Renal cortical epithelial cell (primary cell): ENCODE measurements at places on chromosomes 5 and 9. TPM values are rescaled to one million over a fixed set of nuclear protein-coding genes. Genes with fewer than 3 reads are reported as not detected.

Gene HAPLN1
- total RNA-seq: not detected in 2 replicates

Gene SLC2A6
- total RNA-seq: 21.7 and 60.1 TPM in 2 replicates

GRCh38 chr5:33999978-34000377 lies 7.9 kb downstream of the AMACR start:
- DNase-seq: peak; percentile 45

- no peak for DNase-seq
These were observed 291.2 kb downstream of the ARHGAP26 start for GRCh38 chr5:143061161-143061945.

Gene PDE4D
- total RNA-seq: 13.2 and 26.9 TPM in 2 replicates
